Psoas muscle (tissue), 8 donors: ENCODE measurements at places on chromosomes 11 and 22.

DNA sequence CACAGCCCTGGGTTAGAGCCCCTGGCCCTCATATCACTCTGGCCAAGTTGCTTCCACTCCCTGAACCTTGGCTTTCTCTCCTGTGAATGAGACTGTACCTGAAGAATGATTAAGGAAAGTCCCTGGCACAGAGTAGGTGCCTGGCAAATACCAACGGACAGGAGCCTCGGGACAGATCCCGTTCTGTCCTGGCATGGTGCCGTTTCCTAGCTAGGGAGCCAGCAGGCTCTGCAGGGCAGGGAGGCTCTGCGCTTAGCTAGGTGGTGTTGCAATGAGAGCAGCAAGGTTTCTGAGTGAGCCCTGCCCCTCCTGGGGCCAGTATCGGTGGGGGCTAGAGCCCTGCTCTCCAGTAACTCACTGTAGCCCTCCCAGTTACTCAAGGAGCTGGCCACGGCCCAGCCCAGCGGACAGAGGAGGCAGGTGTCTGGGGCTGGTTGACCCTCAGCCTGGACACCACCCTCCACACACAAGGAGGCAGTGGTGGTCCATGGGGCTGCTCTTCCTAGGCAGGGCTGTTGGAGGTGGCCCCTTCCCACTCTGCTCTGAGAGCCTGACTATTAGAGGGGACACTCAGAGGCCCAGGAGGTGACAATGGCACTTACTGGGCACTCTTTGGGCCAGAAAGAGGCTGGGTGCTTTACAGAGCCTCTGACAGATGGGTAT is 74.4 kb downstream of the NFAM1 start:
- no peak for DNase-seq

DNA sequence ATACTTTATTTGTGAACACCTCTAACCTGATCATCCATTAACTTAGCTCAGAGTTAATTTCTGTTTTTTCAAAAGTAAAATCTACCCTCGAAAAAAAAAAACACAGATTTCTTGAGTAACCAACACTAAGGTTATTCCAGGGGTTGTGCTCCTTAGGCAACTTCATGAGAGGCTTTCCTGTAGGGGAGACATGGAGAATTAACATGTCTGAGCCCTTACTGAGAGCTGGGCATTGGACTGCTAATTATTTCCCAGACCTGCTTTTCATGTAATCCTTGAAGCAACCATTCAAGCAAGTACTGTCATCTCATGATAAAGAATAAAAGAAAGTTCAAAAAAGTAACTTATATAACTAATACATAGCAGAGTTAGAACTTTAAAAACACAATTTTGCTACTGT is 13.5 kb upstream of the UPB1 start:
- DNase-seq = no peak

- no peak for DNase-seq
Measured at GRCh38 chr11:44306918-44307244, 3.1 kb downstream of the ALX4 start.

DNA sequence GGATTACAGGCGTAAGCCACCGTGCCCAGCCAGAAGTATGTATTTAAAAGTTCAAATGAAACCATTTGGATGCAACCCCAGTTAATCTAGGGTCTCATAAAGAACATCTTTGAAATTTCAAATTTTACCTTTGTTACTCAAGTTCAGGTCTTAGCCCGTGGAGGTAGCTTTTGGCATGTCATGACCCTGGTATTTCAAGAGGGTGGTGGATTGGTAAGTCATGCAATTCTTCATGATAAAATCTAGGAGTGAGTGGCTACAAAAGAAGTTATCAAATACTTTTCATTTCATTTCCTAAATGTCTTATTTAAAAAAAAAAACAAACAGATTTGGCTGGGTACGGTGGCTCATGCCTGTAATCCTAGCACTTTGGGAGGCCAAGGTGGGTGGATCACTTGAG is 80.6 kb downstream of the ABTB2 start:
- DNase-seq = no peak

DNA sequence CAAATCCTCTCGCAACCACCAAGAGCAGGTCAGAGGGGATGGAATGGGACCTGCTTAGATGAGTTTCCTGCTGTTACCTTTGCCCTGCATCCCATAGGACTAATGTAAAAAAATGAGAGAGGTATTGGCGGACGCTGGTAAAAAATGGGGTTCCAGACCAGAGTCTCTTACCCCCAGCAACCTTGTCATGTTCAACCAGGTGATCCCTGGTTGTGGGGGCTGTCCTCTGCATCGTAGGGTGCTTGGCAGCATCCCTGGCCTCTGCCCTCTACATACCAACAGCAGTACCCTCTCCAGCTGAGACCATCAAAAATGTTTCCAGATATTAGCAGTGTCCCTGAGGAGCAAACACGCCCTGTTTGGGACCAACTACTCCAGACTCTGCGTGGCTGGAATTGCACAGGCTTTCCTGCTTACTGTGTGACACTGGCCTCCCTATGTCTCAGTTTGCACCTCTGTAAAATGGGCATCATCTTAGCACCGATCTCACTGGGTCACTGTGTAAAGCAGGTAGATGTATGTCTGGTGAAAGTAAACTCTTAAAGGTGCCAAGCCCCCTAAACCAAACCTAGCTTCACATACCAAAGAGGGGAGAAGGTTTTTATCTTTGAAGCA is 1.5 kb downstream of the APOL6 start:
- no peak for DNase-seq

DNA sequence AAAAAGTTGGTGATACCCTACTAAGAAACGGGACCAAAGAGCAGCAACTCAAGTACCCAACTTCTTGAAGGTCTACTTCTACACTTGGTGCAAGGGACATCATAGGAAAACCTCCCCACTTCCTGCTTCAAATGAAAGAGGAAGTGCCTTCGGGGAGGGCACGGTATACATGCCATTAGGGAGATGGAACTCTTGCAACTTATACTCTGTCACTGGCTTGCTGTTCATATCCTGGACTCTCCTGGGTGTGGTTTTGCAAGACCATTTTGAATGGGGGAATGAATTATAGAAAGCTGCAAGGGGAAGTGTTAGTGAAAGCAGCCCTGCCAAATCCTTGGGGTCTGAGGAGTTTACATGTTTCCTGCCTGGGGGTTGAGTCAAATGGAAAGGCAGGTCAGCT is 41.9 kb downstream of the CSNK2A3 start:
- DNase-seq = no peak

- no peak for DNase-seq
Measured at GRCh38 chr11:121291896-121292494, 576 bp upstream of the SC5D start.

- no peak for DNase-seq
Measured at GRCh38 chr11:117614728-117615127, 182.3 kb downstream of the DSCAML1 start.

DNA sequence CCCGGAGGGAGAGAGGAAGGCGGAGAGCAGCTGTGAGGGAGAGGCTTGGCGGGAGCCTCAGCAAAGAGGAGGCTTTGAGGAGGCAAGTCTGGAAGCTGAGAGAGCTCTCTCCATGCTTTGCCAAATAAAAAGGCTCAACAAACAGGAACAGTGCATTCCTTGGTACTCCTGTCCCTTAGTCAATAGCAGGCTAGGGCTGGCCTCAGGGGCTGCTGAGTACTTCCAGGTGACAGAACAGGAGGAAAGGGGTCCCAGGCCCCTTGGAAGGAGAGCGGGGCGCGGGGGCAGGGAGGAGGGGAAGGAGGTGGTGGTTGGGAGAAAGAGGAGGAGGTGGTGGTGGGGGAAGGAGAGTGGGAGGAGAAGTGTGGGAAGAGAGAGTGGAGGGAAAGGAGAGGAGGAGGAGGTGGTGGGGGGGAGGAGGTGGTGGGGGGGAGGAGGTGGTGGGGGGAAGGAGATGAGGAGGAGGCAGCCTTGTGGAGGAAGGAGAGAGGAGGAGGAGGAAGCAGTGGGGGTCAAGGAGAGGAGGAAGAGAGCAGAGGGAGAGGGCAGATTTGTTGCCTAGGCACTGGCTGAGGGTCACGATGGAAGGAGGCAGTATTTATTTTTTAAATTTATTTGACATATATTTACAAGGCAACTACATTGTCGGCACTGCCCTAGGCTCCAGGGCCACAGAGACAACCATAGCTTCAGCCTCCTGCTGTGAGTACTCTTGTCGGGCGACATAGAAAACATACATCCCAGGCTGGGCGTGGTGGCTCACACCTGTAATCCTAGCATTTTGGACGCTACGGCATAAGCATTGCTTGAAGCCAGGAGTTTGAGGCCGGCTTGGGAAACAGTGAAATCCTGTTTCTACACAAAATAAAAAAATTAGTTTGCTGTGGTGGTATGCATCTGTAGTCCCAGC is 74.2 kb upstream of the ZBED5 start:
- DNase-seq = peak; percentile 75

DNA sequence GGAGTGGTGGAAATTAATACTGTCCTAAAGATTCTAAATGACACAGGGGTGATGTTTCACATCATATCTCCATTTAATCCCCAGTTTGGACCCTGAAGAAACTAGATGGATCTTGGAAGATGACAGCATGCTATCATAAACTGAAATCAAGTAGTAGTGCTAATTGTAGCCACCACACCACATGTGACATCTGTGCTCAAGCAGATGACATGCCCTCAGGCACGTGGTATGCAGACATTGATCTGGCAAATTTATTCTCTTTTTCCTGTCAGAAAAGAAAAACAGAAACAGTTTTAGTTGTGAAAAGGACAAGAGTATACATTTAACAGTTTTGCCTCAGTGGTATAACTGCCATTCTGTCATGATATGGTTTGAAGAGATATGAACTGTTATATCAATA is 52.9 kb upstream of the PGR start:
- DNase-seq = no peak

- no peak for DNase-seq
Measured at GRCh38 chr11:120613264-120614226, 102.0 kb downstream of the GRIK4 start.

- DNase-seq = no peak
Measured at GRCh38 chr22:46012182-46012880, 35.4 kb upstream of the WNT7B start.

DNA sequence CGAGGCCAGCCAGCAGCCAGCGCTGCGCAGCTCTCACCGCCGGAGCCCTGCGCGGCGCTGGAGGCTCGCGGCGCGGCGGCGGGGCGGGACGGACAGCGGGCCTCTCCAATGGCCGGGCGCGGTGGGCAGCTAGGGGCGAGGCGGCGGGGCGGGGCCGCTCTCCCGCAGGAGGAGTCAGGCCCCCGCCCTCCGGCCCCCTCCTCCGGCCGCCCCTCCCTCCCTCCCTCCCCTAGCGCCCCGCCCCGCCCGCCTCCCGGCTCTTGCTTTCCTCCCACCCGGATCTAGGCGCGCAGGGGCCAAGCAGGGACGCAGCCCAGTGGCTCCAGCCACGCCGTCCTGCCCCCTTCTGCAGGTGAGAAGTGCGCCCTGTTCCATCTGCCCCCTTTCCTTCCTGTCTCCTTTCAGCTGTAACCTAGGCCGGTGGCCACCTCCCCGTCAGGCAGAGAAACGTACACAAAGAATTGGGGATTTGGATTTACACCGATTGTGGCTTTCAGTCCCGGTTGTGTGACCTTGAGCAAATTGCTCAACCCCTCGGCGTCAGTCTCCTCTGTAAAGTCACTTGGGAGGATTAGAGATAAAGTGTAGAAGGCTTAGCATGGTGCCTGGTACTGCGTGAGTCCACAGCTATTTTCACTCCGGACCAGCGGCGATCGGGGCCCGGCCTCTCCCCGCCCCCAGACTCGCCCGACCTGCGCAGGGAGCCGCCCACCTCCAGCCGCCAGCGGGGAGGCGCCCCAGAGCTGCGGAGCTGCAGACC is at the start of gene FZD4:
FZD4 (minus strand) TSS at position 35 of the 760 bp plus-strand sequence. CDS start 310 bp downstream, outside the sequence.
- peak; percentile 95 for DNase-seq

GRCh38 chr11:110097459-110098012 is 4.3 kb downstream of the ZC3H12C start:
- no peak for DNase-seq

- no peak for DNase-seq
Measured at GRCh38 chr22:36937319-36938027, 24.0 kb downstream of the CSF2RB start.

DNA sequence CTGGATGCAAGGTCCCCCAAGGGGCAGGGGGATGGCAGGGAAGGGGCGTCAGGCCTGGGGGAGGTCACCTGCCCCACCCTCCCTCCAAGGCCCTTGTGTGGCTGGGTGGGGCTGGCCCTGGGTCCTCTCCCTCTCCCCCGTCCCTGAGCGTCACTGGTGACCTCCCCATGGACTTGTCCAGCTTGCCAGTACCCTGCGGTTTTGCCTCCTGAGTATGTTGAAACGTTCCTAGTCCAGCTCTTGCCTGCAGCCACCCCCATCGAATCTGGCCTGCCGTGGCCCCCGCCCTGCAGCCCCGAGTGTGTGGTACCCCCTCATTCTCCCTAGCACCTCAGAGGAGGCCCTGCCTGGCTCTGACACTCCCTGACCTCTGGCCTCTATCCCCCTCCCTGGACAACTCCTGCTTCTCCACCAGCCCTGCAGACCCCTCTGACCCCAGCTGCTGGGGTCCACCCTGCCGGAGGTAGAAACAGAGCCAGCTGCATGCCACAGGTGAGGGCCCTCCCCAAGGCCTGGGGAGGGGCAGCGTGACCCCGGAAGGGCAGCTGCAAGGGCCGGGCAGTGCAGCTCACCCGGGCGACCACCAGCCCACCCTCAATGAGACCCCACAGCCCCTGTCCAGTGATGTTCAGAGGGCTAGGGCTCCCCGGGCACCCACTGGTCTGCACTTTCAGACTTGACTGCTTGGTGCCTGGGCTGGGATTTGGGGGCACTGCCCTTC is 4.1 kb upstream of the MUC6 start:
- peak; percentile 9 for DNase-seq

GRCh38 chr11:130358398-130358797 is 43.7 kb upstream of the ZBTB44 start:
- DNase-seq = no peak

- no peak for DNase-seq
Measured at GRCh38 chr22:21919526-21920307, 32.9 kb downstream of the PPM1F start.

GRCh38 chr22:40728731-40729189 is 49.5 kb downstream of the MCHR1 start:
- DNase-seq = no peak

DNA sequence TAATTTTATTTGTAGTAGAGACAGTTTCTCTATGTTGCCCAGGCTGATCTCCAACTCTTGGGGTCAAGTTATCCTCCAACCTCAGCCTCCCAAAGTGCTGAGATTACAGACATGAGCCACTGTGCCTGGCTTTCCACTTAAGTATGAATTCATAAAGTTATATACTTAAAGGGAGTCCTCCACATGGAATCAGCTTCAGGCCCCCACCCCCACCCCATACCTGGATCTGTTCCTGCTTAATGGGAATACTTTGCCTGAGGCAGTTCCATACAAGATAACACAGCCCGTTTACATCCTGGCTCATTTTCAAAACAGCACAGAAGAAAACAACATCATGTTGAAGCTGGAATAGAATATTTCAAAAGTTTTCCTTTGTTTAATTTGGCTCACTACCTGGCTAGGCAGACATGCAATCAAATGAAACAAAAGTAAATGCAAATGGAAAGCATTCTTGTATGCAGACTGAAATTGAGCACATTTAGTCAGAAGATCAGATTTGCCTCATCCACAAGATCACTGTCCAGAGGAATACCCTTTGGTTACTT is 82.4 kb downstream of the FAT3 start:
- no peak for DNase-seq

- DNase-seq = peak; percentile 62
Measured at GRCh38 chr11:58524232-58525036, 16.5 kb upstream of the OR5B21 start.

- no peak for DNase-seq
Measured at GRCh38 chr11:111954154-111954553, 17.0 kb downstream of the DIXDC1 start.

- no peak for DNase-seq
Measured at GRCh38 chr11:64492561-64492960, 98.5 kb upstream of the SLC22A12 start.

GRCh38 chr22:22553735-22554586 is 5.1 kb downstream of the PRAME start:
- no peak for DNase-seq

- DNase-seq = no peak
Measured at GRCh38 chr11:5705688-5706087, 16.1 kb downstream of the TRIM22 start.

GRCh38 chr11:47071791-47072261 is 104.9 kb downstream of the ARFGAP2 start:
- DNase-seq = peak; percentile 52
